ENCODE measurements at places on chromosomes 12 and 14. TPM values are rescaled to one million over a fixed set of nuclear protein-coding genes. Genes with fewer than 3 reads are reported as not detected.

ASCL4 gene
- total RNA-seq, result not detected

DNA sequence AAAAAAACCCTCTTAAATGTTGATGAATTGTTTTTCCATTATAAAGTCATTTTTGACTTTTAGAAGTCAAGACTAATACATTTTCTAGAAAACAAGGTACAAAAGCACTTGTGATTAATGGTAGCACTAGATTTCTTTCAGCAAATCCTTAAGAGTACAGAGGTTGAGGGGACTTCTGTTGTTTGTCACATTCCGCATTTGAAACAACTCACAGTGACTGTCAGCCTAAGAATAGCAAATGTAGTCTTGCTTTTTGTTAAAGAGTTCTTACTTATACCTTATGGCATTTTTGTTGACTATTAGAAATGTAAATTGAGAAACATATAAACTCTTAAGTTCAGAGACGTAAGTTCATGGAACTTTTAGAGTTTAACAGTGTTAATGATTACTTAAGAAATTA, 16.4 kb downstream of the YARS2 start:
- no peak for DNase-seq

DNA sequence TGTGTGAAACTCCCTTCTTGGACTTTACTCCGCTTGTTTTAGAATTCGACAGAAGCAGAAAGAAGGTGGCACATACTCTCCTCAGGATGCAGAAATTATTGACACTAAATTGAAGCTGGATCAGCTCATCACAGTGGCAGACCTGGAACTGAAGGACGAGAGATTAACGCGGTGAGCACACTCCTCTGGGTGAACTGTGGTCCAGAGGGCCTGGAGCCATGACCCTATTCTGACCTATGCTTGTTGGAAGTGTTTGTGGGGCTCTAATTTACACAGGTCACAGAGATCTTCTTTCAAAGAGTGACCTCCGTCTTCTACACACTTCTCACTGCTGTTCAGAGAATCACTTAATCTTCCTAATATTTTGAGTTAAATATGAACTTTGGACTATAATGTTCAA, 72.5 kb upstream of the MYF6 start:
- no peak for DNase-seq

DNA sequence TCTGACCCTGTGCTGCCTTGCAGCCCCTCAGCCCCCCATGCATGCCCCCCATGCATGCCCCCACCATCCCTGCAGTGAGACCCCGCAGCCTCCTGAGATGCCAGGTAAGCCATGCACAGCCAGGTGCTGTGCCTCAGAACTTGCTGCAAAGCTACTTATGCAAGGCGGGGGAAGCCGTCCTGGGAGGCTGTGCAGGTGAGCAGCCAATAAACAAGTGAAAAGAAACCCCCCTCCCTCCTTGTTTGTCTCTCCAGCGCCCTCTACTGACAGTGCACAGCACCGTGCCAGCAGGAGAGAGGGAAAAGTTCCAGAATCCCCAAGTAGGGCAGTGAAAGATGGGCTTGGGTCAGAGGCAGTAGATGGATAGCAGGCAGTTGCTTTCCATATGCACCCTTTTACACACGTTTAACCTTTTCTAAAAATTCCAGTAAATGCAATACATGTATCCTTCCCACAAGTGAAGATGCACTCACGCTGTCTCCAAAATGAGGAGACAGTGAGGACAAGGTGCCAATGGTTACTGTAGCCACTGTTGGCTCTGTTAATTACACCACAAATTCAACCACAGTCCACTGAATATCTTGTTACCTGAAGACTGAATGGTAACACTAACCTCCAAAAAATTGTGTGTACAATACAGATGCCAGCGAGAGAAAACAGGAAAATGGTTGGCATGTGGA, 18.0 kb downstream of the TNFAIP2 start:
- DNase-seq, result no peak

- DNase-seq, result no peak
Observed at GRCh38 chr12:125533434-125534029, 468.3 kb downstream of the AACS start.

DNA sequence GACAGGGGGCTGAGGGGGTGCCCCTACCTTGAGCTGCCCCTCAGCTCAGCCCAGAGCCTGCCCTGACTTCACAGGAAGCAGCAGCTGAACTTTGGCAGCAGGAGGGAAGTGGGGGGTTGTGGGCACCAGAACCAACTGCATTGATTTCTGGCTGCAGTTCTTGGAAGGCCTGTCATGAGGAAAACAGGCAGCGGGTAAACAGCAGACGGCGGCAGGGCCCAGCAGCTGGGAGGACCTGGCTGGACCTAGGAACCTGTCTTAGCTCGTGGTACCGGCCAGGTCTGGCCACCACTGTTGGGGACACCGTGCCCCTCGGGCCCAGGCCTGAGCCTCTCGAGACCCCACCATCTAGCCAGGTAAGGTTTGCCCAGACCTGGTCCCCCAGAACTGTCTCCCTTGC, 154.2 kb upstream of the MYL2 start:
- DNase-seq, result no peak

- no peak for DNase-seq
Observed at GRCh38 chr14:95486875-95487668, 29.4 kb downstream of the SYNE3 start.

Data from GM12878 (cell line).